Nephron progenitor cell (in vitro differentiated cells): ENCODE measurements at places on chromosomes 6 and 20.

DNA sequence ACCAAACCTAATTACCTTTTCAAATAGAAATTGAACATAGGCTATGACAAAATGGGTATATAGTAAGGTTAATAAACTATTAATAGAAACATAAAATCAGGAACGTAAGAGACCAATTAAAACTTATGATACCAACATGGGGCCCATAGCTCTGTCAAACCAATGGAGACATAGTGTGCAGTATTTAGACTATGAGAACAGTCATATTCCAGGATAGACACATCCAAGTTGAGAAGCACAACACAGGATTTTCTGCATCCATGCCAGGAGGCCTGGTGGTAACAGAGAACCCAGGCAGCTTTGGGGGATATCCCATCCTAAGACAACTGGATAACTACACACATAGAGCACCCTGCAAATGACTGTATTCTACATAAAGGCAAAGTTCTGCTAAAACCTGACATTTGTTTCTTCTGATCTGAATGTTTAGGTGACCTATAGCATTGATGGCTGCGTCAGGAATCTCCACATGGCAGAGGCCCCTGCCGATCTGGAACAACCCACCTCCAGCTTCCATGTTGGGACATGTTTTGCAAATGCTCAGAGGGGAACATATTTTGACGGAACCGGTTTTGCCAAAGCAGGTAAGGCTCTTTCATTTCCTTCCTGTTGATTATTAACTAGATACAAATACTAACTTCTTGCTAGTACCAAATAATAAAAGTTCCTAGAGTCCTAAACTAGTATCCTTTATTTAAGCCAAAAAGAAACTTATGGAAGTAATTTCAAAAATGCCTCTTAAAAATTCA is 202.7 kb downstream of the ARHGAP18 start:
- no peak overlapping the region for H3K27ac ChIP-seq
- H3K27me3 ChIP-seq: peaks cover 3% of the 10 kb centered on the region
- H3K36me3 ChIP-seq: no peaks in the 10 kb centered on the region
- no peak overlapping the region for H3K4me3 ChIP-seq
- DNase-seq: no peak

DNA sequence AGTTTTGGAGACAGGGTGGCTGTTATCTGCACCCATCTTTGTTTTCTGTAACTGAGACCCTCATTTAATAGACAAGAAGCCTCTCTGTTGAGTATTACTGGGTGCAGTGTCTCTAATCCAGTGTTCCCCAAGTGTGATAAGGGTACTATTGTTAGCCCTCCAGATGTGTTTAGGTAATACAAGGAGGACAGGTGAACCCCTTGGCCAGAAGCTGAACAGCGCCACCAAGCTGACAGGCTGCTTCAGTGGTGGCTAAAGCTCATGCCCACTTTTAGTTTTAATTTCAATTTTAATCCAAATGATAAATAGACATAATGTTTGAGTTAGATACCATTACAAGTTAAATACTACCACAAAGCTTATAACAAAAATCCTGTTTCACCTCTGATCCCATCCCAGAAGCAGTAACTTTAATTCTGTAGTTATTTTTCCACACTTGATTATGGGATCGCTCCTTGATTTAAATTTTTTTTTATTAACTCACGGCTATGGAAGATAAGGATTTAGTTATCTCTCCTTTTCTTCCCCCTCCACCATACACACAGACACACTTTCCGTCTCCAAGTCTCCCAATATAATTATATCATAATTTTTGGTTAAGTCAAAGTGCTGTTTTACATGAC is 8.4 kb upstream of the STK35 start:
- no peaks in the 10 kb centered on the region for H3K36me3 ChIP-seq
- peaks cover 32% of the 10 kb centered on the region for H3K27me3 ChIP-seq
- DNase-seq: peak; percentile 23
- H3K4me1 ChIP-seq: no peaks in the 10 kb centered on the region

DNA sequence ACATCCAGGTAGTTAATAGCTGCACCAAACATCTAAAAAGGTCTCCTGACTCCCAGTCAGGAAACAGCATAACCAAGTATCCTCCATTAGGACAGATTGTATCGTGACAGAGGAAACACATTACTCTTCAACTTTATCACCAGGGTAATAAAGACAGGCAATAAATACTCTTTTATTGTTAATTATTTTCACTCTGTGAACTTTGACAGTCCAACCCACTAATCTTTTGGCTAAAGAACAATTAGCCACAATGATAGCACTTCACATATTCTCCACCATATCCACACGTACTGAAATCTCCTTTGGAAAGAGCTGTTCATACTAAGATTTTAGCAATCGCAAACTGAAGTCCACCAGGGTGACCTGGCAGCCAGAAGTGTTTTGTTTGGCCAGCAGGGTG is 46.4 kb downstream of the ARHGAP18 start:
- no peak for DNase-seq
- H3K27me3 ChIP-seq: peaks cover 16% of the 10 kb centered on the region
- no peaks in the 10 kb centered on the region for H3K36me3 ChIP-seq
- H3K27ac ChIP-seq: no peak overlapping the region

DNA sequence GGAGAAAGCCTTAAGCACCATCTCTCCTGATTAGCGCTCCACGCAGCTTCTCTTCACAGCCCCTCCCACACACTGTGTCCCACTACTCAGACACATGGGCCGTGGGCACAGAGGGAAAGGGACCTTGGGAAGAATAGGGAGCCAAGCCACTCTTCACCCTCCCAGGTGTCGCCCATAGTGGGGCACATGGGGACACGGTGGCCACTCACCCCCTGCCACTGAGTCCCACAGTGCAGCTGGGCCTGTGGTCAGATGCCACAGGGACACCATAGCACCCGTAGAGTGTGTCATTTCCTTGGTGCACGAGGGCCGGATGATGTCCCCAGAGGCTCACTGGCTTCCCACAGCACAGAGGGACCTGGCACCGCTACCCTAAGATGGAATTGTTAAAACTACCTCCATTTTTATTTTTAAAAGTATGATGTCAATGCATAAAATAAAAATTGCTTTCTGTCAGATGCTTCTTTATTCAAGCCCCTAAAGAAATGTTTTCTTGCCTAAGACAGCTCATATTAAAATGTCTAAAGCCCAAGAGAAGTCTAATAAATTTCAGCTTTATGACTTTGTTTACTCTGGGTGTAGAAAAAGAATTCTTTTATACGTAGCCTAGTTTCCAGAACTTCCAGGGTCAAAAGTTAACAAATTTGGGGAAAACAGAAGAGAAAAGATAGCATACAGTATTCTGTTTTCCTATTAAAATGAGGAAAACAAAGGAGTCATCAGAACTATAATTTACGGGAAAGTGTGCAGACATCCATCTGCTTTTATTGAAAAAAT is 191.0 kb upstream of the SNX9 start:
- H3K4me3 ChIP-seq: no peak overlapping the region
- no peaks in the 10 kb centered on the region for H3K36me3 ChIP-seq
- no peak for DNase-seq
- no peaks in the 10 kb centered on the region for H3K27me3 ChIP-seq
- peaks cover 31% of the 10 kb centered on the region for H3K4me1 ChIP-seq

GRCh38 chr6:117810269-117810668 is 96.8 kb upstream of the SLC35F1 start:
- H3K4me1 ChIP-seq: no peaks in the 10 kb centered on the region
- H3K27ac ChIP-seq: no peak overlapping the region
- no peak overlapping the region for H3K4me3 ChIP-seq
- no peaks in the 10 kb centered on the region for H3K36me3 ChIP-seq
- DNase-seq: no peak

- DNase-seq: no peak
- no peak overlapping the region for H3K4me3 ChIP-seq
- no peak overlapping the region for H3K27ac ChIP-seq
- no peaks in the 10 kb centered on the region for H3K36me3 ChIP-seq
Observed at GRCh38 chr6:21115111-21115510, 478.4 kb upstream of the SOX4 start.

DNA sequence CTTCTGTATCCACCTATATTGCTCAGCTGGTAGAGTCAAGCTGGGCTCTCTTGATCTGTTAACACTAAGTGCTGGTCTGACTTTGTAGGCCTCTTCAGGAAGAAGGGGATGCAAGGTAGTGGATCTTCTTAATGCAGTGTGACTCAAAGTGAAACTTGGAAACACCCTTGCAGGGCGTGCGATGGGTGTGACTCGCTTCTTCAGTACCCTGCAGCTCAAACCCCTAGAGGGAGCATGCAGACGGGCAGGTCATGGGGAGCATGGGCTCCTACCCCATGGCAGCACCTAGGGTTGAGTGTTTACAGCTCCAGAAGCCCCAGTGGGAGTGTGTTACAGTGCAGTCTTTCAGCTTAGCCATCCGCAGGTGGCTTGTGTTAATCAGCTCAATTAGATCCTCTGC is 757 bp upstream of the SAMD3 start:
- no peak overlapping the region for H3K4me3 ChIP-seq
- no peak for DNase-seq
- peaks cover 6% of the 10 kb centered on the region for H3K36me3 ChIP-seq

DNA sequence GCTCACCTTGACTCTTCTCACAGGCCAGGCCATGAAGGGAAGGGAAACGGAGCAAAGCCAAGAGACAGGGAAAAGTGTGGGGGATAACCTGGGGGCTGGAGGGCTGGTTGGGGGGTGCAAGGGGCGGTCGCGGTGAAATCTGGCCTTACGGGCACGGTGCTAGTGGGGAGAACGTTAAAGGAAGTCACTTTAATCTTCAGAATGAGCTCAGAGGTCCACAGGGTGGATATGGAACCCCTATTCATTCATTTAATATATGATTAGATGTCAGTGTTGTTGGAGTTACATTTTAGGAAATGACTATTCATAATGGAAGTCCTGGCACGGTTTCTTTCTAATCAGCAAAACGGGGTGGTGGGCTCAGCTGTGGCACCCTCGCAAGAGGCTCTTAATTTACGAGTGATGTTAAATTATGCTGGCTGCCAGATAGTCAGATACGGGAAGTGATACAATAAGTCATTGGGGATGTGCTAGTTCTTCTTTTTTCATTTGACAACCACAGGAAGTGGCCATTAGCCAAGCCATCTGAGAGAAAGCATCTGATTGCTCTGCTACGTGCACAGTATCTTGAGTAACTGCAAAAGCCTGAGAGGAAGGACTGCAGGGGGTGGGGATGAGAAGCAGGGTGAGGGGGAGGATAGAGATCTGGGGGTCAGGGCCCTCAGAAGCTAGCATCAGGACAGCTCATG is 253.0 kb downstream of the QKI start:
- H3K27me3 ChIP-seq: no peaks in the 10 kb centered on the region
- H3K27ac ChIP-seq: no peak overlapping the region
- H3K36me3 ChIP-seq: no peaks in the 10 kb centered on the region
- H3K4me3 ChIP-seq: no peak overlapping the region
- H3K4me1 ChIP-seq: peaks cover 11% of the 10 kb centered on the region
- no peak for DNase-seq

DNA sequence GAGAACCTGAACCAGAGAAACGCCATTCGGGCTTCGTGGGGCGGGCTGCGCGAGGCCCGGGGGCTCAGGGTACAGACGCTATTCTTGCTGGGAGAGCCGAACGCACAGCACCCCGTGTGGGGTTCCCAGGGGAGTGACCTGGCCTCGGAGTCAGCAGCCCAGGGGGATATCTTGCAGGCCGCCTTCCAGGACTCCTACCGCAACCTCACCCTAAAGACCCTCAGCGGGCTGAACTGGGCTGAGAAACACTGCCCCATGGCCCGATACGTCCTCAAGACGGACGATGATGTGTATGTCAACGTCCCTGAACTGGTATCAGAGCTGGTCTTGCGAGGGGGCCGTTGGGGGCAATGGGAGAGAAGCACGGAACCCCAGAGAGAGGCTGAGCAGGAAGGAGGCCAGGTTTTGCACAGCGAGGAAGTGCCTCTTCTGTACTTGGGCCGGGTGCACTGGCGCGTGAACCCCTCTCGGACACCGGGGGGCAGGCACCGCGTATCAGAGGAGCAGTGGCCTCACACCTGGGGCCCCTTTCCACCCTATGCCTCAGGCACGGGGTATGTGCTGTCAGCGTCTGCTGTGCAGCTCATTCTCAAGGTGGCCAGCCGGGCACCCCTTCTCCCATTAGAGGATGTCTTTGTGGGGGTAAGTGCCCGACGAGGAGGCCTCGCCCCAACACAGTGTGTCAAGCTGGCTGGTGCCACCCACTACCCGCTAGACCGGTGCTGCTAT is 904 bp downstream of the B3GALT4 start:
- H3K36me3 ChIP-seq: peaks cover 34% of the 10 kb centered on the region
- peak overlapping the region; percentile 84 for H3K4me3 ChIP-seq
- no peak for DNase-seq
- H3K27me3 ChIP-seq: no peaks in the 10 kb centered on the region

DNA sequence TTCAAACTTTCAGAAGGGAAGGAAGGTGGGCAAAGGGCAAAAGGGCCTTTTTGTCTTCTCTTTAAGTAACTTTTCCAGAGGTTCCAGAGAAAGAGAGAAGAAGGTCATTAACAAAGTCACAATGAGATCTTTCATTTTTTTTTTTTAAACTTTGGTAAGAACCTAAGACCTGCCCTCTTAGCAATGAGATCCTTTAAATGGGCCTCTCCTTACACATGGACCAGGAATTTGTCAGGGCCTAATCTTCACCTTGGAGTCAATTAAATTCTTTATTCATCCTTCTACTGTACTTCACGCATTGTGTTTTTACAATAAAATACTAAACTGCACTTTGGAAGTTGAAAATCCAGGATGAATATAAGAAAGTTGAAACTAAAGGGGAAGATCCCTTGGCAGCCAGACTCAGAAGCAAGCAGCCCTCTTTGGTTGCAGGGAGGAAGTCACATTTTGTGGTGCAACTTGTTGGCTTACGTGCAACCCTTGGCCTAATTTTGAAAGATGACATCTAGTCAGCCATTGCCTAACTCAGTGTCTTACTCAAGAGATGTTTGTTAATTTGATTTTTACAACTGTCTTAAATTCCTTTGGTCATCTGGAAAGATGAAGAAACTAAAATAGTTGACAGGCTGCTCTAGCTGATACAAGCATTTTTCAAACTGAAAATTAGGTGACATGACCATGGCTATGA is 11.9 kb upstream of the TMEM170B start:
- no peak overlapping the region for H3K4me3 ChIP-seq
- H3K27ac ChIP-seq: no peak overlapping the region
- DNase-seq: no peak

- H3K4me3 ChIP-seq: peak overlapping the region; percentile 96
- H3K36me3 ChIP-seq: peaks cover 15% of the 10 kb centered on the region
- peaks cover 24% of the 10 kb centered on the region for H3K4me1 ChIP-seq
- peak; percentile 94 for DNase-seq
- peaks cover 11% of the 10 kb centered on the region for H3K27me3 ChIP-seq
- H3K27ac ChIP-seq: no peak overlapping the region
Observed at GRCh38 chr20:1776681-1777475, 118.3 kb upstream of the SIRPA start.

- peaks cover 21% of the 10 kb centered on the region for H3K27me3 ChIP-seq
- H3K4me1 ChIP-seq: peaks cover 12% of the 10 kb centered on the region
- H3K27ac ChIP-seq: no peak within 1 kb of the TSS
- DNase-seq: no peak
- no peaks in the 10 kb centered on the region for H3K36me3 ChIP-seq
Observed at GRCh38 chr6:41747256-41748101, at the start of gene PGC. PGC (minus strand) TSS chr6:41747397; CDS start chr6:41747334, 63 bp downstream.

GRCh38 chr6:1191141-1191630 is 120.7 kb upstream of the FOXQ1 start:
- H3K4me3 ChIP-seq: no peak overlapping the region
- peaks cover 18% of the 10 kb centered on the region for H3K4me1 ChIP-seq
- H3K36me3 ChIP-seq: no peaks in the 10 kb centered on the region
- no peak overlapping the region for H3K27ac ChIP-seq
- no peak for DNase-seq
- peaks cover 8% of the 10 kb centered on the region for H3K27me3 ChIP-seq
